ENCODE measurements at places on chromosomes 3 and 15. TPM values are rescaled to one million over a fixed set of nuclear protein-coding genes. Genes with fewer than 3 reads are reported as not detected.

The LDHAL6B gene
- total RNA-seq = not detected

The CKMT1A gene
- 37.4 TPM for total RNA-seq

The FAM81A gene
- 2.4 TPM for total RNA-seq

The COL6A5 gene
- 0.02 TPM for total RNA-seq

The LMLN gene
- 5.2 TPM for total RNA-seq

The PPARG gene
- total RNA-seq = 0.30 TPM

The SPTSSB gene
- total RNA-seq = 14.1 TPM

The MAP2K1 gene
- 93.0 TPM for total RNA-seq

GRCh38 chr3:126913524-126913923, 69.4 kb upstream of the PLXNA1 start:
- H3K4me1 ChIP-seq = peaks cover 8% of the 10 kb centered on the region
- H3K27ac ChIP-seq = no peak overlapping the region
- H3K4me3 ChIP-seq = no peak overlapping the region
- no peaks in the 10 kb centered on the region for H3K36me3 ChIP-seq
- H3K27me3 ChIP-seq = no peaks in the 10 kb centered on the region
- no peak for DNase-seq

DNA sequence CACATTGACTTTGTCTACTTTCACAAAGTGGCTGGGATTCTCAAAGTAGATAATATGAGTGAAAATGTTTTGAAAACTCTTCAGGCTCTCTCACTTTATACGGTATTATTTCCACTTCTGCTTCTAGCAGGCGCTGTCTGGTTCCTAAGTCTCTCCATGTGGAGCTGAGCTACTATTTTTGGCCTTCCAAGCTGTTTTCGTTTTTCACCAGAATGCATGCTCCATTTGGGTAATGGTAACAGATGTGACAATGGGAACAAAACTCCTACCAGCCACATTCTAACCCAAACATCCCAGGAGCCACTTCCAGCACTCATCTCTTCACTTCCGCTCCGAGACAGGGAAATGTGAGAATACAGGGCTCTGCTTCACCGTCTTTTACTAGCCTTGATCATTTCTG, 586.7 kb downstream of the NTRK3 start:
- DNase-seq = no peak
- peaks cover 4% of the 10 kb centered on the region for H3K4me1 ChIP-seq
- H3K27ac ChIP-seq = no peak overlapping the region

DNA sequence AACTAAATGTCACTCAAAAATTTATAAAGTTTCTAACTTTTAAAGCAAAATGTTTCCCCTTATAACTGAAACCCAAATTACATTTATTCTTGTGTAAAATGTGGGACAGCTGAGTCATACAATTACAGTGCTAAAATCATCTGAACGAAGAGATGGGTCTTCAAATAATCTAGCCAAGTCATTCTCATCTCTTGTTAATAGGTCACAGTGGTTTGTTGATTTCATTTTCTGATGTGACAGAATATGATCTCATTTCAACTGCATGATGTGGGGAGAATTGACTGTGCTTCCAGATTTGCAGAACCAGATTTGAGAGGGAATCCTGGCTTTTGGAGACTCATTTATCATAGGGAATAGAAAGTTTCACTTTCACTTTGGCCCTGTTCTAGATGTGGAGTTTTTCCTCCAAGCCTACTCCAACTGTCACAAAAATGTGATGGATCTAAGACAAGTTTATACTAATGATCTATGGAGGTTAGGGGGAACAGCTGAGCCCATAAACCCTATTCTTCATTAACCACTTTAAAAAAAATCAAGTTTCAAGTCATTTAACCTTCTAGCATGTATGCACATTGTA, 685.0 kb downstream of the PDCD6IP start:
- no peak overlapping the region for H3K4me3 ChIP-seq
- no peaks in the 10 kb centered on the region for H3K4me1 ChIP-seq
- H3K27me3 ChIP-seq = no peaks in the 10 kb centered on the region
- no peak overlapping the region for H3K27ac ChIP-seq
- DNase-seq = no peak

GRCh38 chr15:50828610-50829206, 63.2 kb upstream of the SPPL2A start:
- H3K27me3 ChIP-seq = no peaks in the 10 kb centered on the region
- peaks cover 5% of the 10 kb centered on the region for H3K4me1 ChIP-seq
- no peak overlapping the region for H3K4me3 ChIP-seq

DNA sequence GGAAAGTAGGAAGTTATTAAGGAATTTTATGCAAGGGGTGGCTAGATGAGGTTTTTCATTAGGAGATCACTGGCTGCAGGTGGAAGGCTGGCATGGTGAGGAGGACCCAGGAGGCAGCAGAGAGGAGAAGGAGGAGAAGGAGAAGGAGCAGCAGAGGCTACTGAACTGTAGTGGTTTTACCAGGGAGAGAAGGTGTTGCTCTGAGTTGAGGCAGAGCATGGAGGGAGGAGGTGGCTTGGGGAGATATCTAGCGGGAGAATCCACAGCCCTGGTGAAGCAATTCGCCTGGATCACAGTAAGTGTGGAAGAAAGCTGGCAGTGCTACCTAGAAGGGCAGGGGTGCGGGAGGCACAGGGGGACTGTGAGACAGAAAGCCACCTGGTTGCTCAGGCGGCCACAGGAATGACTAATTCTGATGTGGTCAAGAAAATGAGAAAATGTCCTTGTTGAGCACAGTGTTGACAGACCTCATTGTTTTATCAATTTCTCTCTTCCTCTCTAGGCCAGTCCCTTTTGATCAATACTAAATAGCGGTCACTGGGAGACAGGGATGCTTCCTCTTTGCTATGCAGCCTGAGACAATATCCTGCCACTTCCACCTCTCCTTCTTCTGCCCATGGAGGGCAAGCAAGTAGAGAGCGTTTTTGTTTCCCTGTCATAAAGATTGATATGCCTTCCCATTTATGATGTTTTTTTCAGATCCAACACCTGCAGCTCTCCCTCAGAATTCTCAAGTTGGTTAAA, 94.6 kb downstream of the EEFSEC start:
- no peaks in the 10 kb centered on the region for H3K27me3 ChIP-seq
- no peak overlapping the region for H3K27ac ChIP-seq
- peaks cover 6% of the 10 kb centered on the region for H3K4me1 ChIP-seq

- peaks cover 3% of the 10 kb centered on the region for H3K27me3 ChIP-seq
- H3K4me1 ChIP-seq = peaks cover 18% of the 10 kb centered on the region
- no peak for DNase-seq
Measured at GRCh38 chr15:52819253-52819652, 29.1 kb upstream of the ONECUT1 start.

- peaks cover 53% of the 10 kb centered on the region for H3K36me3 ChIP-seq
- no peak overlapping the region for H3K4me3 ChIP-seq
- 0 out of 2 replicates have a peak, but pooled peaks cover 2% of the 10 kb centered on the region for H3K4me1 ChIP-seq
- no peaks in the 10 kb centered on the region for H3K27me3 ChIP-seq
- H3K27ac ChIP-seq = no peak overlapping the region
Measured at GRCh38 chr3:47613722-47614121, 35.1 kb upstream of the CSPG5 start.

DNA sequence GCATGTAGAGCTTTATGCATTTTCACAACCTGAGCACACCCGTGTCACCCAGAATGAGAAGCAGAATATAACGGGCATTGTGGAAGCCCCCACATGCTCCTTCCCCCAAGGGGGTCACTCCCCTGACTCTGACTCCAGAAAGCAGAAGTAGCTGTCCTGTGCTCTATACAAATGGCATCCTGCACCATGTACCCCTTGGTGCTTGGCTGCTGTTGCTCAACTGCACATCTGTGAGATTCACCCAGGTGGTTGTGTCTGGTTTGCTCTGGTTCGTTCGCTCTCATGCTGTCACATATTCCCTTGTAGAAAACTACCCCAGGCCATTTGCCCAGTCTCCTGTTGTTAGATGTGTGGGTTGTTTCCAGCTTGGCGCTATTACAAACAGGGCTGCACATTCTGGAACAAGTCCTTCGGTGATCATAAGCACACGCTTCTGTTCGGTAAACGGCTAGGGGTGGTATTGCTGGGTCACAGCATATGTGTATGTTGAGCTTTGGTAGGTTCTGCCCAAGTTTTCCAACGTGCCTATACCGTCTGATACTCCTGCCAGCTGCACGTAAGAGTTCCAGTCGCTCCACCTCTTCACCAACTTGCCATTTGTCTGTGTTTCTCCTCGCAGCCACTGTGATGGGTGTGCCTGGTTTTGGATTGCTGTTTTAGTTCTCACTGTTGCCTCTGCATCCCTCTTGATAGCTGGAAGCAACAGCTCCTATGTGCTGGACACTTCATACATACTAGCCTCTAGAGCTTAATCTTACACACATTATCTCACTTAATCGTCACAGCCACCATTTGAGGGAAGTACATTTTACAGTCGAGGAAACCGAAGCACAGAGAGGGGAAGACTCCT, 65.4 kb upstream of the SLC6A6 start:
- DNase-seq = no peak
- H3K27ac ChIP-seq = peak overlapping the region; percentile 74
- H3K27me3 ChIP-seq = peaks cover 7% of the 10 kb centered on the region
- H3K4me1 ChIP-seq = peaks cover 10% of the 10 kb centered on the region
- no peaks in the 10 kb centered on the region for H3K36me3 ChIP-seq
- H3K4me3 ChIP-seq = no peak overlapping the region

DNA sequence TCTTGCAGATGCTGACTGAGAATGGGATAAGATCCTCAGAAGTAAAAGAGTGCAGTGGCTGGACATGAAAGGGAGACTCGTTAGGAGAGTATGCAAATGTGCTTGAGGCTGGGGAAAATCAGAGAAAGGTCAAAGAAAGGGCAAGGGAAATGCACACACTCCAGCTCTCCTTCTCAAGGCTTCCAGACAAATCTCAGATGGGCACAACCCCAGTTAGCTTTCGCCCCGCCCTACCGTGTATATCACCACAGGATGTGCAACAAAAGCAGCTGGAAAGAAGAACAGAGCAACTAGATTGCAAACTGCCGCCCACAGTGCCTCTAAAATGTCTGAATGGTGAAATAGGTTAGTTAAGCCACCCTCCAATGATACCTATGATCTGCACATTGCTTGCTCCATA, 63.9 kb downstream of the CERS3 start:
- H3K36me3 ChIP-seq = no peaks in the 10 kb centered on the region
- peaks cover 28% of the 10 kb centered on the region for H3K4me1 ChIP-seq

DNA sequence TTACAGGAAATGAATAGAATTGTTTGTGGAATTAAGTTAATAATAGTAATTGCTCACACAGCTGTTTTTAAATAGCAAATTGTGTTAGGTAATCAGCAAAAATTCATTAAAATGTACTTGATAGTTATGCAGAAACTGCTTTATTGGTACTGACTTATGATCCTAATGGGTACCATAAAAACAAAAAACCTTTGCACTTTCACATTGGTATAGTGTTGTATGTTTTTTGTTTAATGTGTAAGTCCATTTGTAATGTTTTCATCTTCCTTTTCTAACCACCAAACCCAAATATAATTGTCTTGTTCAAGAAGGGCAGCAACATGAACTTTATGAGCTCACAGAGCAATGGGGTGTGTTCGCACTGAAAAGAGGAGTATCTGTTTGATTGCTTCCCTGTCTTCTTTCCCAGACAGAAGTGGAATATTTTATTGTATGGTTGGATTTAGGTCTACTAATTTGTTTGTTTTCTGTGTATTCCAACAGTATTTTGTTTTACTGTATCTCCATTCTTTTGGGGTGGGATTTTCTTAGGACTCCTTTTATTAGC, 135.8 kb downstream of the TCF12 start:
- H3K36me3 ChIP-seq = no peaks in the 10 kb centered on the region
- no peak for DNase-seq
- H3K4me3 ChIP-seq = no peak overlapping the region
- H3K27me3 ChIP-seq = no peaks in the 10 kb centered on the region

DNA sequence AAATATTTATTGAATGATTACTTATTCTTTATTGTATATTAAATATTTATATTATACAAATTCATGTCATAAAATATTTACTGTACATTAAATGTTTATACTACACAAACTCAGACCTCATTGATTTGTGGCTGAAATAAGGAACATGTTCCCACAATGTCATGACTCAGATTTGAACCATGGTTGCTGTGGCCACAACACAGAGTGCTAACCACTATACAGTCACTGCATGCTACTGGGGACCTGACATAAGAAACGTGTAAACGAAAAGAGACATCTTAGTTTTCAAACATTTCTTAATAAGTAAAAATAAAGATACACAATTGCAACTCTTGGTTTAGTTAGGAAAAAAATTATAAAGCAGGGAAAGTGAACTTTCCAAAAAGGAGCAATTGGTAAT, 99.1 kb upstream of the AGTR1 start:
- H3K27ac ChIP-seq = no peak overlapping the region
- H3K4me1 ChIP-seq = no peaks in the 10 kb centered on the region
- H3K36me3 ChIP-seq = no peaks in the 10 kb centered on the region

- H3K27me3 ChIP-seq = no peaks in the 10 kb centered on the region
- H3K36me3 ChIP-seq = peaks cover 35% of the 10 kb centered on the region
- no peak for DNase-seq
Measured at GRCh38 chr3:139491027-139491700, 14.8 kb upstream of the RBP2 start.

DNA sequence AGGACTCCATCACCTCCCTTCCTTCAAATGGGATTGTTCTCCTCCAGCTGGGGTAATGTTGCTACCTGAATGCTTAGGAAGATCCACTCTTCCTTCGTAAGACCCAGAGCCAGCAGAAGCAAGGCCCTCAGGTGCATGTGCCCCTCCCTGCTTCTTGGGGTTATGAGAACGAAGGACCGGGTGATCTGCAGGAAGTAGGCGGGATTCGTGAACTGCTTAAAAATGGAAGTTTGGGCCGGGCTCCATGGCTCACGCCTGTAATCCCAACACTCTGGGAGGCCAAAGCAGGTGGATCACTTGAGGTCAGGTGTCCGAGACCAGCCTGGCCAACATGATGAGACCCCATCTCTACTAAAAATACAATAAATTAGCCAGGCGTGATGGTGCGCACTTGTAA, 8.0 kb downstream of the TLR9 start:
- H3K27ac ChIP-seq = no peak overlapping the region
- no peak for DNase-seq
- H3K4me1 ChIP-seq = peaks cover 6% of the 10 kb centered on the region
- H3K36me3 ChIP-seq = peaks cover 32% of the 10 kb centered on the region
- no peaks in the 10 kb centered on the region for H3K27me3 ChIP-seq

DNA sequence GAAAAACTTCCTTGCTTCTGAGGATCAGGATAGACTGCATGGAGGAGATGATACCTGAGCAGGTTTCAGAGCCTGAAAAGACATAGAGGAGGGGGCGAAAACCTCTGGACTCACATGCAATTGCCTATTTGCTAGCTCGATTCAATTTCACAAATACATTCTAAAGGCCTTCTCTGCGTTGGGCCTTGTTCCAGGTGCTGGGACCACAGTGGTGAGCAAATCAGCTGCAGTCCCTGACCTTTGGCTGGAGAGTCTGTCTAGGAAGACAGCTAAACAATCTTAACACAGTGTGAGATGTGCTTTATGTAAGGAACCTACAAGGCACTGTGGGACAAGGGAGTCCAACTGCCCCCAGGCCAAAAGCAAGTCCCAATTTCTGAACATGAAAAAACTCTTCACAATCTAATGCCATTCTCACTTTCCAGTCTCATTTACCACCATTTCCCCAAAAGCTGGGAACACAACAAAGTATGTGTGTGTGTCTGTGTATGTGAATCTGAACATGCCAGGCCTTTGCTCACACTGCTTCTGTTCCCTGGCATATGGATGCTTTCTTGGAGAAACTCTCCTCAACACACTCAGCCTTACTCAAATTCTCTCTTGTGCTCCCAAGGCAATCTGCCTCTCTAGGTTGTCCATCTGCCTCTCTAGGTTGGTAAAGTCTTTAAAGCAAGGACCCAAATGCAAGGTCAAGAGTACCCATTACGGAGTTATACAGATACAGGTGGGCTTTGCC, 2.1 kb upstream of the PCCB start:
- DNase-seq = no peak
- no peak overlapping the region for H3K4me3 ChIP-seq
- no peaks in the 10 kb centered on the region for H3K27me3 ChIP-seq
- no peaks in the 10 kb centered on the region for H3K36me3 ChIP-seq

- no peak overlapping the region for H3K4me3 ChIP-seq
- no peak for DNase-seq
- H3K4me1 ChIP-seq = no peaks in the 10 kb centered on the region
- H3K27ac ChIP-seq = no peak overlapping the region
- no peaks in the 10 kb centered on the region for H3K27me3 ChIP-seq
- no peaks in the 10 kb centered on the region for H3K36me3 ChIP-seq
Measured at GRCh38 chr3:34323517-34323916, 525.1 kb downstream of the PDCD6IP start.
